Muscle of leg (tissue), 16 donors: ENCODE measurements at places on chromosomes 3 and 15. TPM values are rescaled to one million over a fixed set of nuclear protein-coding genes. Genes with fewer than 3 reads are reported as not detected.

GRCh38 chr3:139198186-139198585, 145.6 kb upstream of the MRPS22 start:
- H3K4me3 ChIP-seq = no peak overlapping the region
- H3K36me3 ChIP-seq = no peaks in the 10 kb centered on the region
- DNase-seq = no peak

GRCh38 chr3:30290479-30290878, 315.9 kb upstream of the TGFBR2 start:
- H3K36me3 ChIP-seq = no peaks in the 10 kb centered on the region
- H3K4me3 ChIP-seq = no peak overlapping the region
- H3K4me1 ChIP-seq = peaks cover 12% of the 10 kb centered on the region
- H3K27ac ChIP-seq = no peak overlapping the region
- no peaks in the 10 kb centered on the region for H3K27me3 ChIP-seq

GRCh38 chr15:61092361-61093157, 136.5 kb downstream of the RORA start:
- H3K36me3 ChIP-seq = peaks cover 2% of the 10 kb centered on the region
- no peak overlapping the region for H3K4me3 ChIP-seq
- peaks cover 22% of the 10 kb centered on the region for H3K4me1 ChIP-seq
- H3K27ac ChIP-seq = peak overlapping the region; percentile 29
- DNase-seq = no peak

DNA sequence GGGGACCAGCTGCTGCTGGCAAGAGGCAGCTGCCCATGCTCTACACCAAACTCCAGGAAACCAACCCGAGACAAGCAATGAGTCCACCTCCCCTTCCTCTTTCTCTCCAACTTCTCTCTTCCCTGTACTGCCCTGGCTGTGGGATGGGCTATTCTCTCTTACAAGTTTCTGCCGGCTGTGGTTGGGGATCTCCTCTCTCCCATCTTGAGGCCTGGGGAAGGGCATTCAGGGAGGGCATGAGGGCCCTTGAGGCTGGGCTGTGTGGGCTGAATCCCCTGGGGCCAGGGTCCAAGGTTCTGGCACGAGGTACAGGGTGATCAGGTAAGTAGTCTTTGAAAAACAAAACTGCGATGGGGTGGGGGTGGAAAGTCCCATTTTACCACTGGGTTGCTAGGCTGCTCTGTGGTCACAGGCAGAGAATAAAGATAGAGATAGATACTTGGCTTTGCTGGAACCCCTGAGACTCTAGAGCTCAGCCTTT, 32.3 kb upstream of the CTSH start:
- no peaks in the 10 kb centered on the region for H3K36me3 ChIP-seq
- peaks cover 12% of the 10 kb centered on the region for H3K4me1 ChIP-seq
- no peaks in the 10 kb centered on the region for H3K27me3 ChIP-seq
- no peak for DNase-seq

- DNase-seq = peak; percentile 80
- no peak overlapping the region for H3K4me3 ChIP-seq
- H3K27ac ChIP-seq = no peak overlapping the region
- H3K27me3 ChIP-seq = no peaks in the 10 kb centered on the region
Measured at GRCh38 chr3:110925798-110926197, 145.8 kb upstream of the NECTIN3 start.

The FBXW12 gene
- polyA plus RNA-seq = 0.27 TPM

GRCh38 chr3:57001356-57001755, 59.1 kb upstream of the SPATA12 start:
- H3K27ac ChIP-seq = no peak overlapping the region
- DNase-seq = no peak
- H3K4me3 ChIP-seq = no peak overlapping the region
- peaks cover 43% of the 10 kb centered on the region for H3K4me1 ChIP-seq

The GRK7 gene
- not detected for polyA plus RNA-seq

- H3K27ac ChIP-seq = no peak overlapping the region
- H3K4me1 ChIP-seq = no peaks in the 10 kb centered on the region
- no peak for DNase-seq
Measured at GRCh38 chr3:85330071-85330470, 371.3 kb downstream of the CADM2 start.

The ATP8B4 gene
- polyA plus RNA-seq = 5.1 TPM

DNA sequence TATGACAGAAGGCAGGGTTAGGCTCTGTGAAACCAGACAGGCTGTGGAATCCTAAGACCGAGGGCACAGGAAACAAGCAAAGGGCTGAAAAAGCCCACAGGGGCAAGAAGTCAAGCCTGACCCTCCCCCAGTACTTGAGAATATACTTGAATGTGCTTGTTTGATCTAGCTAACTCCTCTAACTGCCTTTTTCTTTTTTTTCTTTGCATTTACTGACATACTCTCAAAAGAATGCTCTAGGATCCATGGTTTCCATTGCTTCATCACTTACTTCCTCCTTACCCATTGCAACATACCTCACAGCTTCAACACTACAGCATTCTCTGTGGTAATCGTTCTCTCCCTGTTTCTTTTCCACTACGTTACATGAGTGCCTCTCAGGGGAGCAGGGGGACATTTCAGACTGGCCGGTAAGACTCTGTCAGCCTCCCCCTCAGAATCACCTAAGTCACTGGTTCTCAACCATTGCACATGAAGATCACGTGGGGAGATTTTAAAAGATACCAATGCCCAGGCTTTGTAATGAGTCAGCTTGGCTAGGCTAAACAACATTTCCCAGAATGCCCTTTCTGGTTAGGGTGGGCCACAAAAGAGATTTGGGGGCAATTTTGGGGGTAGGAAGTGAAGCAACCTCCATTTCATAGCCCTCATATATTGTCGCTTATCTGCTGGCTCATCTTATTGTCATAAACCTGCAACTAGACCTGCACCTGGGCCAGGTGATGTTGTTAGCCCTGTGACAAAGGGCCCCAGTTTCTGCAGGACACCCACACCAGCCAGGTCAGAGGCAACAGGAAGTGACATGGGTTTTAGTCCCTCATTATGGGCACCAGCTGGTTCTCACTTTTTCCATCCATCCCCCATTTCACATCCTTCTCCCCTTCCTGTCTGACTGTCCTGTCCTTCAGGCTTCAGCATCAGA, 24.6 kb upstream of the RSL24D1 start:
- no peaks in the 10 kb centered on the region for H3K27me3 ChIP-seq
- H3K4me3 ChIP-seq = no peak overlapping the region
- no peak overlapping the region for H3K27ac ChIP-seq

- no peaks in the 10 kb centered on the region for H3K4me1 ChIP-seq
- H3K27ac ChIP-seq = no peak overlapping the region
- peak; percentile 33 for DNase-seq
- H3K27me3 ChIP-seq = no peaks in the 10 kb centered on the region
- no peaks in the 10 kb centered on the region for H3K36me3 ChIP-seq
Measured at GRCh38 chr3:174547801-174548435, 311.2 kb upstream of the NAALADL2 start.
